Renal cortical epithelial cell (primary cell): ENCODE measurements at places on chromosomes 6 and 20.

- peak; percentile 60 for DNase-seq
Measured at GRCh38 chr6:32868257-32868788, 14.3 kb downstream of the PSMB9 start.

- no peak for DNase-seq
Measured at GRCh38 chr20:21209668-21210067, 83.8 kb downstream of the KIZ start.

GRCh38 chr20:9081423-9081966 is 12.6 kb downstream of the PLCB4 start:
- peak; percentile 61 for DNase-seq

DNA sequence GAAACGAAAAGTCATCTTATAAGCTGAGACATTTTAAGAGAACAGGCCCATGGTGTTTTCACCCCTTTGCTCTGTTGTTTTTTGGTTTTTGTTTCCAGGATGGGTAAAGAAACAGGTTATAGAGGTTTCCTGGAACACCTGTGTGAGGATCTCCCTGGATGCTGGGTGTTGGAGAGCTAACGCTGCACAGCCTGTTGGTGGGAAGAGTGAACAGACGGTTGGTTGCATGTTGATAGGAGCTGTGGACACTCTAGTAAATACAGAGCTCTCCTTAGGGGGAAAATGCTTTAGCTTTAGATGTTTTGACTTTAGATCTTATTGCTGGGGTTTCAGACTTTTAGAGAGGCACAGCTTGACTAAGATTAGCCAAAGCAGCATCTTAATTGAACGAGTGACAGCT is 235.2 kb downstream of the SOX4 start:
- no peak for DNase-seq

- DNase-seq: no peak
Measured at GRCh38 chr6:32815996-32816395, 806 bp downstream of the HLA-DOB start.

- DNase-seq: no peak
Measured at GRCh38 chr6:152170702-152171667, 363.5 kb downstream of the ESR1 start.

- DNase-seq: no peak
Measured at GRCh38 chr20:7672571-7672970, 267.7 kb downstream of the HAO1 start.
